ENCODE measurements at places on chromosomes 4 and X.

DNA sequence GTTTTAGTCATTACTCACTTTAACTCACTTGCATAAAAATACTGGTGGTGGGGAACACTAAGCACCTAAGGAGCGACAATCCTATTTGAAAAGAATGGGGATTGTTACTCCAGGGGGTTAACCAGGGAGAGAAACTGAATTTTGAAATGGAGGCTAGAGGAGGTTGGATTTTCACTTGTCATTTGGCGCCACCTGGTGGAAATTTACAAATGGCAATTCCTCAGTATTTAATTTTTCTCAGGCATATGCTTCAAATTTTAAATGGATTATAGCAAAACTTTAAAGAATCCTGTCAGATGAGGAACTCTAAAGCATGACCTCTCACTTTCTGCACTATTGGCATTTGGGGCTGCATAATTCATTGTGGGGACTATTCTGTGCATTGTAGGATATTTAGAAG, 2.7 kb upstream of the GEMIN8 start:
- peak; percentile 28 for DNase-seq

- no peak for DNase-seq
Measured at GRCh38 chr4:147581606-147582350, 35.4 kb upstream of the TMEM184C start.

- DNase-seq = no peak
Measured at GRCh38 chr4:109046471-109047201, 255.8 kb downstream of the COL25A1 start.

DNA sequence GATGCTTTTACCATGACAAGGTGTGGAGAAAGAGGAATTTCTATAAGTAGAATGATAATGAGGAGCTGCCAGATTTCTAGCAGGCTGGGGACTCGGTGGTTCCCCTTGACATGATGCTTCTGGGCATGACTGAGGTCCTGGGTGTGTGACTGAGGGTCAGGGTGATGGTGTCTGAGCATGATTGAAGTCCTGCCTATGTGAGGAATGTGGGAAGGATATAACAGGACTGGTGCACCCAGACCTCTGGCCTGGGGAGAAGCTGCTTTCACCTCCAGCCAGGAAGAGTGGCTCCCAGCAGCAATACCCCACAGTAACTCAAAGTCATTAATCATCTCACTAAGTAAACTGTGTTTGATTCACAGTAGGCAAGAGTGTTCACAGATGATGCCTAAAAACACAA, 17.4 kb downstream of the SORBS2 start:
- DNase-seq = no peak

DNA sequence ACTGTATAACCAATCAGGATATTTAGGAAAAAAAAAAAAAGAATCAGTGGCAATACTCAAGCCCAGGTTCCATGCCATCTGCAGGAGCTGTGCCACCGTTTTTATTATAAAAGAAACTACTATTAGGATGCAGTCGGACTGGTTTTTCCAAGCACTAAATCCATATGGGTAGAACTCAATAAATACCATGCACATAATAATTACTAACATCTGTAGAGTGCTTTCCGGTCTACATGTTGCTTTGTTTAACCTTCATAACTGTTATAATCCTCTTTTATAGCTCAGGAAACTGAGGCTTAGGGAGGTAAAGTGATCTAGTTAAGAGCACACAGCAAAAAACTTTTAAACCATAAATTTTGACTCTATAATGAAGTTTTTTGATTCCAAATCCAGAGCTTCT, 24.0 kb downstream of the ARSJ start:
- DNase-seq = no peak

DNA sequence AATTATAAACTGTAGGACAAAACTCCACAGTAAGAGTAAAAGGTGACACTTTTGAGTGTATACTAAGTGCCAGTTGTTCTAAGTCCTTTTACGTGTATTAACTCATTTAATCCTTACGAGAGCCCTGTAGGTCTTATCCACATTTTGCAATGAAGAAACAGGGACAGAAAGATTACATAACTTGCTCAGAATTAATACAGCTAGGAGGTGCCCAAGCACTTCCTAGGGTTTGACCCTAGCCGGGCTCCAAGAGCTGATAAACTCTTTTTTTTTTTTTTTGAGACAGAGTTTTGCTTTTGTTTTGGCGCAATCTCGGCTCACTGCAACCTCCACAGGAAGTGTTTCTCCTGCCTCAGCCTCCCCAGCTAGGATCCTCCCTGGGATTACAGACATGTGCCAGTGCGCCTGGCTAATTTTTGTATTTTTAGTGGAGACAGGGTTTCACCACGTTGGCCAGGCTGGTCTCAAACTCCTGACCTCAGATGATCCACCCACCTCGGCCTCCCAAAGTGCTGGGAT, 110.4 kb downstream of the UBE2K start:
- DNase-seq = no peak

GRCh38 chrX:55187281-55187680, 32.9 kb upstream of the PAGE5 start:
- no peak for DNase-seq

- no peak for DNase-seq
Measured at GRCh38 chrX:73863852-73864251, 300.9 kb downstream of the CHIC1 start.

- no peak for DNase-seq
Measured at GRCh38 chrX:8390771-8391170, 73.9 kb upstream of the VCX3B start.

DNA sequence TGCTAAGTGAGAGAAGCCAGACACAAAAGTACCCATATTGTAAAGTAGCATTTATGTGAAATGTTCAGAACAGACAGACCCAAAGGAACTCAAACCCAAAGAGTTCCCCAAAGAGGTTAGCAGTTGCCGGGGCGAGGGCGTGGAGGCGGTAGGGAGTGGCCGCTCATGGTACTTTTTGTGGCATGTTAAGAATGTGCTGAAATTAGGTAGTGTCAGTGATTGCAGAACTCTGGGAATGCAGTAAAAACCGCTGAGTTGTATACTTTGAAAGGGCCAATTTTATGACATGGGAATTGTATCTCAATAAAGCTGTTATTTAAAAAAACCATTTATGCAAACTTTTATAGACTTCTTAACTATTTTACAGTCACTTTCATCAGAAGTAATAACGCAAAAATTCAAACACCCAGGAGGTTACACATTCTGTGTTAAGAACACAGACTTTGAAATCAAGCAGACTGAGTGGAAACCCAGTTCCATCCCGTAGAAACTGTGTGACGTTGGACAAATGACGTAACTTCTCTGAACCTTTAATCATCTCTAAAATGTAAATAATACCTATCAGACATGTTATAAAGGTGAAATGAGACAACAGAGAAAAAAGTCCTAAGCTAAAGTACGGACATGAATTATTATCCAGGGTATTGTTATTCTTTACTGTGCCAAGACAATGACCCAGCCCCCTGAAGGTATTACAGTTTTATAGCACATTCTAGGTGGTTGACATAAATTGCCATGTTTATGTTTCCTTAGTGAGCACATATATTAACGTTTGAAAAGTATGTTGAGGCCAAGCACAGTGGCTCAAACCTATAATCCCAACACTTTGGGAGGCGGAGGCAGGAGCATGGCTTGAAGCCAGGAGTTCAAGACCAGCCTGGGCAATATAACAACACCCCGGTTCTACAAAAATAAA, 19.7 kb downstream of the ZFP42 start:
- DNase-seq = no peak

DNA sequence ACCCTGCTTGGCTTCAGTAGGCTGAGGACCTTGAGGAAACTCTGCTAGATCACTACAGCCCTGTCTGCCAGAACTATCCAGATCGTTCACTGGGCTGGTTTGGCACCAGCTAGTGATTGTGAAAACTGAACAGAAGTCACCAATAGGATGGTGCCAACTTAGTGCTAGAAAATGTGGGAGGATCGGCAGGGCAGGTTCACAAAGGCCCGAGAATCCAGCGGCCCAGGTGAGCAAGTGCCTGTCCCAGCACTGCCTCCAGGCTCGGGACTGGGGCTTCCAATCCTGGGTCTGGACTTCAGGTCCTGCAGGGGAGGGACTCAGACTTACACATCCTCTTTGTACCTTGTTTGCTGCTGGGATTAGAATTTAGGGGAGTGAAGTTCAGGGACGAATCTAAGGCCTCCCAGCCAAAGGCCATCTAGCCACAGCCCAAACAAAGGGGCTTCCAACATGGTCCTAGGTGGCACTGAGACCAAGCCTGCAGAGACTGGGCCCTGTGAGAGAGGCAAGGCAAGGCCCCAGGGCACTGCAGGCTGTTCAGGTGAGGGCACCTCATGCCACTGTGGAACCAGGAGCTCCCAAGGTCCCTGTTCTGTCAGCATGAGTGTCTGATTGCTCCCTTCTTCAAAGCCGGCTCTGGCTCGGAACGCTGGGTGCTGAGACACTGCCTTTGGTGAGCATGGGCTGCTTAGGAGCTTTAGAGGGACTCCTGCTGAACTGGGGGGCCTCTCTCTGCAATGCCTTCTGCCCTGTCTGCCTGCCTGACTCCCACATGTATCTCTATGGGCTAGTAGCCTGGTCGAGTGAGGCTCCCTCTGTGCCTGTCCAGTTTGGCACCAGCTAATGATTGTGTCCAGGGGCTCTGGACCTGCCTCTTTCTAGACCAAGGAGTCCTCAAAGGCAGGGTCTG, 20.7 kb upstream of the ZNF185 start:
- DNase-seq = no peak

DNA sequence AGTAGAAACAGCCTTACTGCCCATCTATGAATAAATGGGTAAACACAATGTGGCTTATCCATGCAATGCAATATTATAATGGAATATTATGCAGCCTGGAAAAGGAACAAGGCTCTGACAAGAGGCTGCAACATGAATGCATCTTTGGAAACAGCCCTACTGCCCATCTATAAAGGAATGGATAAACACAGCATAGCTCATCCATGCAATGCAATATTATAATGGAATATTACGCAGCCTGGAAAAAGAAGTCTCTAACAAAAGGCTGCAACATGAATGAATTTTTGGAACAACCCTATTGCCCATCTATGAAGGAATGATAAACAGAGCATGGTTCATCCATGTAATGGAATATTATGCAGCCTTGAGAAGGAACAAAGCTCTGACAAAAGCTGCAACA, 161.0 kb downstream of the CRLF2 start:
- DNase-seq = no peak

- no peak for DNase-seq
Measured at GRCh38 chrX:40058719-40059118, 39.0 kb downstream of the BCOR start.

- DNase-seq = no peak
Measured at GRCh38 chrX:72371405-72371804, 65.7 kb upstream of the CITED1 start.

GRCh38 chrX:1485033-1485432, 32.3 kb upstream of the ASMTL start:
- DNase-seq = no peak

DNA sequence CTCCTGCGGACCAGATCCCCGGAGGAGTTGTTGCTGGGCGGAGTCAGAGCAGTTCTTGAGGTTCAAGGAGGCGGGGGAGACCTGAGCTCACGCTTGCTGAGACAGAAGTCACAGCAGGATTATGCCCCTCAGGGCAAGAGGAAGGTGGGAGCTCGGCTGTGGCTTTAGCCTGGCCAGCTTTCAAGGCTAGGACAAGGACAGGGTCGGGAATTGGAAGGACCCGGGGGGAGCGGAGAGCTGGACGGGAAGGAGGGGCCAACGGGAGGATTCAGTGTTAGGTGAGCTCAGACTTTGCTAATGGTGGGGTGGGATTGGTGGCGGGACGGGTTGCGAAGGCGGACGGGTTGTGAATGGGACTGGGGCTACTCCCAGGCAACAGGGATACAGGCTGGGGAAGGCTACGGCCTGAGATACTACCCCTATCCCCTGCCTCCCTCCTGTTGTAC, at the start of gene RIBC1:
TSS of gene RIBC1 (plus strand) at position 13 of the 446 bp plus-strand sequence. CDS start 3,404 bp downstream, outside the sequence.
- no peak for DNase-seq

DNA sequence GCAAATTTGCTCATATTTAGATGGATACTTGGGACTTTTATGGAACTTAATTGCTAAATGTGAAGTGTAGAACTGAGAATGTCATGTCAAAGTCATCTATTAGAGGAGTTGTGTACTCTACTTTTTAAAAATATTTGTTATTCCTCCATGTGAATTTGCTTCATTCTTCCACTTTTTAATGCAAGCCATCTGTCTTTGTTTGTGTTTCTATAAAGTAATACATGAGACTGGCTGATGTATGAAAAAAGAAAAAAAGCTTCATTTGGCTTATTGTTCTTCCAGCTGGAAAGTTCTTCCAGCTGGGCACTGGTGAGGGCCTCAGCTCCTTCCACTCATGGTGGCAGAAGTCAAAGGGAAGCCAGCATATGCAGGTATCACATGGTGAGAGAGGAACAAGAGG, 114.6 kb upstream of the GRID2 start:
- DNase-seq = no peak

- no peak for DNase-seq
Measured at GRCh38 chr4:26171941-26172340, 148.9 kb upstream of the RBPJ start.

GRCh38 chr4:150371869-150372268, 210.1 kb upstream of the MAB21L2 start:
- no peak for DNase-seq

- no peak for DNase-seq
Measured at GRCh38 chr4:113958766-113959538, 20.5 kb downstream of the ARSJ start.

DNA sequence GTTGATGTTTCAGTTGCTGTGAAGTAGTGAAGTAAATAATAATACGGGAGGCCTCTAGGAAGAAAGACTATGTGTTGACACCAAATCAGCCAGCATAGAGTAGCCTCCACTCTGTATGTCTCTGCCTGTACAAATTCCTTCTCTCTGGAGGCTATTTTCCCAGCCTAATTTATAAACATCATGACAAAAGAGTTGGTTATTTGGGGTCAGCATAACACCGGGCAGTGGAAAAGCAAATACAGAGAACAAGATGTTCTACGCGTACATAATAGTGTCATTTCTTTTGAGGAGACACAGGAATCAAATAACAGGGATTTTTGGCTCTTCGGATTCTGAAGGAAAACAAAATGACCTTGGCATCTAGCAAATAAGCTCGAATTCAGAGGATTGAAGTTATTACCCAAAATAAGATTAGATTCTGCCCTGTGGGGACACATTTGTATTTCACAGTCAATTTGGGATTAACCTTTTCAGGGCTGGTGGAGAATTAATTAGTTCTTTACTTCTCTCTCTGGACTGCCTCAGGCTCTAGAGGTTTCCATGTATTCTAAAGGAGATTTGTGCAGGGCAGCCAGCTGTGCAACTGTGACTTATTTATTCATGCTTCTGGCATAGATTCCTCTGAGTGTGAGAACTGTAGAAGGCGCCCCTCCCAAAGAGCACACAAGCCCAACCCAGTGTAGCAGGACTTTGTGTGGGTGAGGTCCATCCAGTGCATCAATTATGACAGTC, 14.1 kb upstream of the SYTL4 start:
- DNase-seq = no peak

All from activated T-helper 1 cell treated with Interleukin-2 at 50 U/mL for 16 hours (primary cell).